ENCODE measurements at places on chromosomes 1 and 21.

- no peak for DNase-seq
These were observed 18.3 kb downstream of the MAN1C1 start for GRCh38 chr1:25634896-25635295.

DNA sequence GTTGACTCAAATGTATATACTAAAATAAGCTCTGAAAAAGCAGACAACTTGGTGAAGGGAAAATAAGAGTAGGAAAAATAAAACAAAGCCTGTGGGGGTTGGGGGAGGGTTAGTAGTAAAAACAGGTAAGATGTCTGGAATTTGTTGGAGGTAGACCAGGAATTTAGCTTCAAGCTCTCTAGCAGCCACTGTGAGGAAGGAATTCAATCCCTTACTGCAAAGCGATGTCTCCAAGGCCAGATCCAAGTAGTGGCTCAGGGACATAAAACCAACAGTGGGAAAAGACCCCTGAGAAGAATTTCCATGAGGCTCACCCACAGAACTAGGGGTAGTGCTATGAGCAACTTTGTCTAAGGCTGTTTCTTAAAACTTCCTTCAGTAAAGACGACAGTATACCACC, 7.8 kb downstream of the ANGPTL7 start:
- DNase-seq, result no peak

- peak; percentile 90 for DNase-seq
These were observed 2.4 kb downstream of the RUSC1 start for GRCh38 chr1:155322953-155323728.

- DNase-seq, result no peak
These were observed 29.3 kb downstream of the MACO1 start for GRCh38 chr1:25460020-25460419.

GRCh38 chr1:171152549-171152948, 32.6 kb upstream of the FMO2 start:
- no peak for DNase-seq

- peak; percentile 14 for DNase-seq
These were observed 67.3 kb upstream of the CNTN2 start for GRCh38 chr1:204975568-204976235.

DNA sequence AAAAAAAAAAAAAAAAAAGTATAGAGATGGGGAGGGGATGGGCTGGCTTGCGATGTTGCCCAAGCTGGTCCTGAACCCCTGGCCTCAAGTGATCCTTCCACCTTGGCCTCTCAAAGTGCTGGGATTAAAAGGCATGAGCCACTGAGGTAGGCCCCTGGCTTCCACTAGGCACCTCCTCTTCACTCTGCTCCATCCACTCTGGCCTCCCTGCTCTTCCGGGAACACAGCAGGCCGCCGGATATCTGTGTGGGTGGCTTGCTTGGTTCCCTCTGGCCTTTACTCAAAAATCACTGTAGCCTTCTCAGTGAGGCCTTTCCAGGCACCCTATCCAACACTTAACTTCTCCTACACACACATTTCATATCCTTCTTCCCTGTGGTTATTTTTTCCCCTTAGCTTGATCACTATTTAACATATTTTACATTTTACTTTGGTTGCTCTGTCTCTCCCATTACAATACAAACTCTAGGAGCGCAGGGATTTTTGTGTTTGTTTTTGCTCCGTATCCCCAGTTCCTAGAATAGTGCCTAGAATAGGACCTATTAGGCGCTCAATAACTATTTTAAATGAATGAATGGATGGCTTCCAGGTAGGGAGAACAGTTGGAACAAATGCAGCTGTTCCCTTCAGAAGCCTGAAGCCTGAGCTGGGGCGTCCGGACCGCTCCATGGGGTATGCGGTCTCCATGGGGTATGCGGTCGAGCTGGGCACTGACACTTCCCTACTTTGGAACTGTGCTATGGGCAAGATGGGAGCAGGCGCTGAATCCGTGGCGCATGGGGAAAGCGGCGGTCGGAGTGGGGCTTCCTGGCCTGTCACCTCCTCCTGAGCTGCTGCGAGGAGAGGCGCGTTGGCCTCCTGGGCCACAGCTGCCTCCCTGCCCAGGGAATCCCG, 46.7 kb downstream of the H3-3A start:
- no peak for DNase-seq

All from stimulated activated CD8-positive, alpha-beta memory T cell treated with anti-CD3 and anti-CD28 coated beads, Interleukin-15, amount 100 ng/mL, for 24 hours (primary cell).